ENCODE measurements at places on chromosomes 4 and X.
A peak's percentile ranks its signal among the peaks of the same experiment; 100 is the strongest.

DNA sequence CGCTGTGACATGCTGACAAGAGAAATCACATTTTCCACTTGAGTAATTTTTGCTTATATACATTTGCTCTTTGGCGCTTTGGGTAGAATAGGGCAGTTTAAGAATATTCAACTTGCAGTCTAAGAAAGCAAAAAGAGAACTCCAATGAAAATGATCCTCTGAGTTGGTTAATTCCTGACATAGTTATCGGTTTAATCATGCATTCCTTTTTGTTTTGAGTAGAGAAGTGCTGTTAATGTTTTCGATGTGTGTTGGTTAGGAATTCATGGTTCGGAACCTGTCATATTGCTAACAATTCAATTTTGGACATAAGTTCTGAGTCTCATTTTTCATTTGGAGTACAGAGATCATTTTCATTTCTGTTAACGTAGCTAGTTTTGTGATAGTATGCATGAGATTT is 700.6 kb upstream of the PITX2 start:
- DNase-seq, result no peak

DNA sequence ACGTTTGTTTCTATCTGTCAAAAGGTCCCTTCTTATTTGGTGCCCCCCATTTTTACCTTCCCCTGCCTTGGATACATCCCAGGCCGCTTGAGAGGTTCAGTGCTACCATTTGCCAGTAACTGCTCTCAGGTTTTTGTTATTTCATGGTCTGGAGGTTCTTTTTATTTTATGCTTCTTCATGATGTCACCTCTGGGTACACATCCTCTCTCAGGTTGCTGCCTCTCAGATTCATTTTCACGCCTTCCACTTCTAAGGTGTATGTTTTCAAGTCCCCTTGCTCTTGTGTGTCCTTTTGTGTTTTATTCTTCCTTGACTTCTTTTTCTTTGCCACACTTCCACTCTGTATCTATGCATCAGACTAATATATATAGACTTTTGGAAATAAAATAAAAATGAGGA is 640.1 kb upstream of the AADAT start:
- DNase-seq, result no peak

DNA sequence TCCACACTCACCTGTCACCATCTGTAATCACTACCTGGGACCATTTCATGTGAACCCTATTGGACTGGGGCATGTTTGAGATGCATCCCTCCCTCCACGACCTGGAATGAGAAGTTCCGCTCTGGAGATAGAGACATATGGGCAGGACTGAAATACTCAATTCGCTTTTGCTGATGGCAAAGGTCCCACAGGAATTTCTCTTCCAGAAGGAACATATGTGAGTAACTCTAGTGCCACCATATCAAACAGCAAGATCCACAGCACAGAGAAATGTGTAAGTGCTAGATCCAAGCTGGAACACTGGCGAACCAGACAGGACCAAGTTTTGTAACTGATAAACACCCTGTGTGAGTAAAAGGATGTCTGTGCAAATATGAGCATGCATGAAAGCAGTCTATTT is 43.9 kb downstream of the SEL1L3 start:
- no peak for DNase-seq

- no peak for DNase-seq
These were observed 110.4 kb downstream of the IL13RA2 start for GRCh38 chrX:114906984-114907510.

DNA sequence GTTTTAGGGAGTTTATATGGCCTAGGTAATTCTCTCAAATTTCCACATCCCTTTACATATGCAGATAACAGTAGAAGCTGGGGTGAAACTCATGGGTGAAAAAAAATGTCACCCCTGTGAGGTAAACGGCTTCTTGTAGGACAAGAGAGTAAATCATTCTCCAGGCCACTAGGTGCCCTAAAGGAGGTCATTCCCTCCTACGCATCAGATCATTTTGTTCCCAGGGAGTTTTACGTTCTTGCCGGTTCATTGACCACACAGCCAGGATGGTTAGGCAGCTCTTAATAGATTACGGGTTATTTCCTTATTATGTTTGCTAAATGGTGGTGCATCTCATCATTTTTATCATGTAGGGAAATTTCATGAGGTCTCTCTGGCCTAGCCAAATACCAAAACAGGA is 225.8 kb upstream of the NOCT start:
- DNase-seq, result no peak

DNA sequence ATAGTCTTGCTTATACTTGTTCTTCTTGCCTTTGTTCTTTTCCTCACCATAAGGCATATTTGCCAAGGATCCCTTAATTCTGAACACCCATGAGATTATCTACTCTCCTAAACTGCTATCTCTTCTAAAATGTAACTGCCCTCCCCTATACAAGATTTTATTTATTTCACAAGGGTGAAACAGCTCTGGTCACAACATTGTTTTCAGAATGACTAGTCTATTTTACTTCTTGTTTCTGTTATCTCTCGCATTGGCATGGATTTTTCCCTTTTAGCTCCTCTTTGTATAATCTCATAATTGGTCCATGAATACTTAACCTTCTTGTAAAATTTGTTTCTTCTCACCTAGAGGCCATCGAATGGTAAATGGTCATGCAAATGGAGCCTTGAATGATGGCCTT is 17.2 kb upstream of the COL25A1 start:
- DNase-seq, result no peak

GRCh38 chrX:49978176-49978575 is 55.8 kb downstream of the CLCN5 start:
- DNase-seq, result no peak

DNA sequence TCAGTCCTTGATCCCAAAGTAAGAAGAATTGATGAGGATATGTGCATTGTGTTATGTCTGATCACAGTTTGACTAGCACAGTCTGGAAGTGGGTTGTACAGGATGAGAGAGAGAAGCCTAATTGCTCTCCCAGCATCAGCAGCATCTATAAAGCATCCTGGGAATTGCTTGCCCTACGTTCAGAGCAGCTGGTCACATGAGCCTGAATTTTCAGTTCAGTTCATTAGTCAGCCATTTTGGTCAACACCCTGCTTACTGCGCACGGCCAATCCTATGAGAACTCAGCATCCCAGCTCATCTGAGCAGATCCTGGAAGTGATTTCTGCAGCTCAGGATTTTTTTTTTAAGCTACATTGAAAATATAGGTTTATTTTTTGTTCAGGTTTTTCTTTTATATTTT is at the start of gene RUFY3:
RUFY3 (plus strand) TSS at position 218 of the 400 bp plus-strand sequence. CDS start 610 bp downstream, outside the sequence.
- peak; percentile 98 for DNase-seq

- DNase-seq, result no peak
These were observed 5.7 kb downstream of the PSAPL1 start for GRCh38 chr4:7429069-7429416.

All from NCI-H510A treated with DMSO at 0.1 percent for 48 hours (cell line).